Fibroblast of skin of abdomen (primary cell): ENCODE measurements at places on chromosomes 16 and 17.

GRCh38 chr17:58447039-58447975 lies 30.0 kb upstream of the RNF43 start:
- DNase-seq, result peak; percentile 78

DNA sequence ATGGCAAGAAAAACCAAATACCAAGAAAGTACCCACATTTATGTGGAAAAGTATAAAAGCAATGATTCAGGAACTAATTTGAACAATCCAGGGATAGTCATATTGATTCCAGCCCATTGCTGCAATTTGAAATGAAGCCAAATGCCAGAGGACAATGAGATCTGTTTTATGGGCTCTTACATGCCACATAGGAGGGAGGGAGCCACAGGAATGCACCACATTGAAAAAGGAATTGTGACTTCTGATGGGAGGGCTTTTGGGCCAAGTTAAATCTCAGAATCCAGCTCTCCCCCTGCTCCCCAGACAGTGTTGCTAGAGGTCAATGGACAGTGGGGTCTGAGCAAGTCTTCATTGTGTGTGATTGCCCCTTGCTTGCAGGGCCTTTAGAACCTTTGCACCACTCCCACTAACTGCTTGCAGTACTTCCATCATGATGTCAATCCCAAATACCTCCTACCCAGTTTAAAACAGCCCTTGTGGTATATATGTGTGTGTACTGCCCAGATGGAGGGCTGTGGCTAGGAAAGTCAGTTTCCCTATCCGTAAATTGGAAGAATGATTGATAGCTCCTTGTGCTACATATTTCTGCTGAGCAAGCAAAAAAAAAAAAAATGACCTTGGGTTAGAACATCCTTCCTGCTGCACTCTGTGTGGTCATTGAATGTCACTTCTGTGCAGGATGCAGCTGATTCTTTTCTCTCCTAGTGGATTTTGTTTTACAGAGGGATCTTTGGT lies 406.8 kb downstream of the UTP18 start:
- no peak for DNase-seq

- DNase-seq, result no peak
Measured at GRCh38 chr17:44359458-44360143, 4.1 kb downstream of the FAM171A2 start.

DNA sequence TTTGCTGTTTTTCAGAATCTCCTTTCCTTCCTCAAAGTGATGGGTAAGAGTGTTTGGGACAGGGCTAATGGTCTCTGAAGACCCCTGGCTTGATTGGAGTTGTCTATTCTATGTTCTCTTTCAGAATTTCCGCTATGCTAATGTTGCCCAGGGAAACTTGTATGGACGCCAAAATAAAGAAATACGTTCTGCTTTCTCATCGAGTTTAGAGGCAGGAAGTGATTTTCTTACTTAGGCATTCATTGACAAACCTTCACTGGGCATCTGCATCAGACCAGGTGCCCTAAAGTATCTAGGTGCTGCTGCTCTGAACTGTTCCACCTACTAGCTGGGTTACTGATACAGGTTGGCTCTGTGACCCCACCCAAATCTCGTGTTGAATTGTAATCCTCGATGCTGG lies 787.9 kb upstream of the EEF2KMT start:
- no peak for DNase-seq

GRCh38 chr17:56810343-56810742 lies 23.4 kb downstream of the C17orf67 start:
- no peak for DNase-seq

DNA sequence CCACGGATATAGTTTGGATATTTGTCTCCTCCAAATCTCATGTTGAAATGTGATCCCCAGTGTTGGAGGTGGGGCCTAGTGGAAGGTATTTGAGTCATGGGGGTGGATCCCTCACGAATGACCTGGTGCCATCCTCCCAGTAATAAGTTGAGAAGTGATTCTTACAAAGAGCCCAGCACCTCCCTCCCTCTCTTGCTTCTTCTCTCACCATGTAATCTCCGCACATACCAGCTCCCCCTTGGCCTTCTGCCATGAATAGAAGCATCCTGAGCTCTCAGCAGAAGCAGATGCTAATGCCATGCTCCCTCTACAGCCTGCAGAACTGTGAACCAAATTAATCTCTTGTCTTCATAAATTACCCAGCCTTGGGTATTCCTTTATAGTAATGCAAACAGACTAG lies 41.9 kb upstream of the RBBP6 start:
- DNase-seq, result peak; percentile 32

GRCh38 chr17:74474043-74474792 lies 7.8 kb downstream of the CD300A start:
- DNase-seq, result no peak

DNA sequence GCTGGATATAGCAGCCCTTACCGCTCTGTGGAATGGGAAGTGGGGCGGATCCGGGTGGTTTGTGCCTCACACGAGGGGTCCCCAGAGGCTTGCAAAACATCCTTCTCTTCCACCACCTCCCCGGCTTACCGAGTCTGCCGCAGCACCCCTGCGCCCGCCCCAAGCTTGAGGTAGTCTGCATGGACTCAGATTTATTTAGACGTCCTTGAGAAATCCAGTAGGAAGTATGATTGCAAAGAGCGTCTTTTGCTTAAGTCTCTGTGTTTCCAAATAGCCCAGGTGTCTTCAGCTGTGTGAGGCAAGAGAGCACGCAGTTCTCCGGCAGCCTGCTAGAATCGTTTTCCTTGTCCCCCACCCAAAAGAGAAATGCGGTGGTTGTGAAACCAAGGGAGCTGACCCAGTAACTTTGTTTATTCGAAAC lies 2.4 kb downstream of the KIAA0513 start:
- DNase-seq, result no peak
